ENCODE measurements at places on chromosomes 4 and X.

GRCh38 chr4:7759216-7759615, 180.4 kb downstream of the AFAP1 start:
- DNase-seq: no peak

DNA sequence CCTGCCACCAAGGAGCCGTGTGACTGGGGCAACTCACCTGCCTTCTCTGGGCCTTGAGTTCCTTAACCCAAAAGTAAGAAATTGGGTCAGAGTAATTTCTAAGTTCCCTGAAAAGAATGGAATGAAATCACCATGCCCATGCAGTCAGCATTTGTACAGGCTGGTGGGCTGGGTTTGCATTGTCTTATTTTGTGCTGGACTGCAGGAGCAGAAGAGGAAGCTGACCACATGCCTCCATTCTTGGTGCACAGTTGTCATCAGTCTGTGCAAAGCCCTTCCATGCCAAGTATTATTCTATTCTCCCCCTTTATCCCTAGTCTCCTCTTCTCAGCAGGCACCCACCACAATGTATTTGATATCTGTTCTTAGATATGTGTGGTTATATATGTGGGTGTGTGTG, 56.3 kb downstream of the FHDC1 start:
- no peak for DNase-seq

GRCh38 chr4:87260477-87260876, 40.1 kb upstream of the KLHL8 start:
- DNase-seq: no peak

DNA sequence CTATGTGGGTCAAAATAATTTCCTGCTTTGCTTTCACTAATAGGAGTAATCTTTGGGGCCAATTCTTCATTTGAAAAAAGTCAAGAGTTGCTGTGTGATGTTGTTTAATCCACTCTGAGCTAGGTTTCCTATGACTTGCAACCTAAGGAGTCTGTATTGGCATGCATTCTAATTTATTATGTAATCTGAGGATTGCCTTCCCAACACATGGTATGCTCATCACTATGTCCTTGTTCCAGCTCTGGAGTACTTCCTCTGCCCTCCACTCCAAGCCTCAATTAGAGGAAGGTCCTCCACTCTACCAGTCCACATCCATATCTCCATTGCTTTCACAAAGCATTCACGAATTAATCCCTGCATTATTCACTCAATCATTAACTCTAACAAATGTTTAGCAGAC, 56.1 kb downstream of the PPP3CA start:
- DNase-seq: no peak

GRCh38 chr4:174674305-174674840, 152.1 kb upstream of the HPGD start:
- DNase-seq: no peak

GRCh38 chr4:173381610-173382009, 10.9 kb downstream of the SAP30 start:
- no peak for DNase-seq

GRCh38 chr4:18938343-18939099, 917.0 kb upstream of the LCORL start:
- DNase-seq: no peak

DNA sequence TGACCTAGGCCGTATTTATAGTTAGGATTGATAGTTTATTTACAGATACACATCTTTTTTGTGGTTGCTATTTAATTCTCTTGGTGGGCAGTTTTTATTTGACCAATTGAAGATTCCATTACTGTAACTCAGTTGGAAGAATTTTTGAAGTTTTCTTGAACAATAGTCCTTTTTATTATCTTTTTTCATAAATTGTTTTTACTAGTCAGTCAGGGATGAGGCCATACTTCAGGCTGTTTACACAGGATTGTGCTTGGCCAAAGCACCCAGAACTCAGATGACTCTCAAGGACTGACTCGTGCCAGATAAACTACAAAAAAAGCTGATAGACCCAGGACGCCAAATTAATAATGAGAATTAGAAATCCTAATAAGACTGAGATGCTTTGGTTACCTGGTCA, 7.0 kb downstream of the HERC3 start:
- no peak for DNase-seq

- peak; percentile 42 for DNase-seq
These were observed 42.7 kb upstream of the PHEX start for GRCh38 chrX:21989384-21989783.

DNA sequence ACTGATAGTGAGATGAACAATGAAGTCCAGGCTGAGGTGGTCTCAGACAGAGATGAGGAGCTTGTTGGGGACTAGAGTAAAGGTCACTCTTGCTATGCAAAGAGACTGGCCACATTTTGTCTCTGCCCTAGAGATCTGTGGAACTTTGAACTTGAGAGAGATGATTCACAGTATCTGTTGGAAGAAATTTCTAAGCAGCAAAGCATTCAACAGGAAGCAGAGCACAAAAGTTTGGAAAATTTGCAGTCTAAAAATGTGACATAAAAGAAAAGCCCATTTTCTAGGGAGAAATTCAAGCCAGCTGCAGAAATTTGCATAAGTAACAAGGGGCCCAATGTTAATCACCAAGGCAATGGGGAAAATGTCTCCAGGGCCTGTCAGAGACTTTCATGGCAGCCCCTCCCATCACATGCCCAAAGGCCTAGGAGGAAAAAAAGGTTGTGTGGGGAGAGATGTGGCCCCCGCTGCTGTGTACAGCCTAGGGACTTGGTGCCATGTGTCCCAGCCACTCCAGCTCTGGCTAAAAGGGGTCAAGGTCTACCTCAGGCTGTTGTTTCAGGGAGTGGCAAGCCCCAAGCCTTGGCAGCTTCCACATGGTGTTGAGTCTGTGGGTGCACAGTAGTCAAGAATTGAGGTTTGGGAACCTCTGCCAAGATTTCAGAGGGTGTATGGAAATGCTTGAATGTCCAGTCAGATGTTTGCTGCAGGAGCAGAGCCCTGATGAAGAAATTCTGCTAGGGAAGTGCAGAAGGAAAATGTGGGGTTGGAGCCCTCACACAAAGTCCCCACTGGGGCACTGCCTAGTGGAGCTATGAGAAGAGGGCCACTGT, 262.8 kb downstream of the DKK2 start:
- DNase-seq: no peak

DNA sequence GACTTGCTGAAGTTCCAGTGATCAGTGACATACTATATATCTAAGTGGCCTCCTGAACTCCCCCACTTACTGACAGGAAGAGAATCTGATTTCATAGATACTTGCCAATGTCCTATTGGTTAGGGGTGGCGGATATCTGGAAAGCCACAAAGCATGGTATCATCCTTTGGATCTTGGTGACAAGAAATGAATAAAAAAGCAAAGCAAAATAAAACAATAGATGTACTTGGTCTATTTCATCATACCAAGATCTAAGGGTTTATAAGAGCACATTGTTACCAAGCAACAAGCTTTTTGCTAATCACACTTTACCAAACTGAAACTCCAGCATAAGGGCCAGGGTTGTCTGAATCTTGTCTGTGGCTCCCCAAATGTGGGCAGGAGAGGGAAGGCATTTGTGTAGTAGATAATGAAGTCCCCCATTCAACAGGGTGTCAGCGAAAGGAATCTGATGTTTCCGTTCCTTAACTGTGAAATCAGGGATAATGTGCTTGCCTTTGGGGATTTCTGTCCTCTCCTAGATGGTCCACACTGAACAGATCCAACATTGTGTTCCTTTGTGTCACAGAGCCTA, 125.0 kb upstream of the SMIM10 start:
- no peak for DNase-seq

GRCh38 chr4:67687636-67688035, 13.3 kb downstream of the UBA6 start:
- no peak for DNase-seq

- DNase-seq: no peak
These were observed 40.2 kb upstream of the ZNF81 start for GRCh38 chrX:47796433-47796906.

DNA sequence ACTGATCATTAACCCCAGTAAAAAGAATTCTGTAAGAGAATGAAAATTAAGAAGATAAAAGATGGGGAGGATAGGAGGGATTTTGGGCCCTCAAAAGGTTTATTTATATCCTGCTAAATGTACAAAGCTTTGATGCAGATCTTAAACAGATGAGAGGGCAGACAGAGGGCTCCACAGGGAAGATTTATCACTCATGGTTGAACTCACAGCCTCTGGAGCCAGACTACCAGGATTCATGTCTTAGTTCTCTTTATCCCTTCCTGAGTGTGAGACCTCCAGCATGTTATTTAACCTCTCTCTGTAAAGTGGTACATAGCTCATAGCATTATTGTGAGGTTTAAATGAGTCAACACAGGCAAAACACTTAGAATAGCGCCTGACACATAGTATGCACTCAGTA, 74.4 kb downstream of the SOWAHB start:
- DNase-seq: no peak

- no peak for DNase-seq
These were observed 1237.1 kb downstream of the PCDH19 start for GRCh38 chrX:99172958-99173357.

GRCh38 chr4:107351196-107351595, 315.1 kb upstream of the DKK2 start:
- no peak for DNase-seq

GRCh38 chrX:148070504-148070877, 89.4 kb downstream of the FMR1NB start:
- no peak for DNase-seq

- DNase-seq: no peak
These were observed 26.4 kb downstream of the MOSPD2 start for GRCh38 chrX:14899607-14900006.

DNA sequence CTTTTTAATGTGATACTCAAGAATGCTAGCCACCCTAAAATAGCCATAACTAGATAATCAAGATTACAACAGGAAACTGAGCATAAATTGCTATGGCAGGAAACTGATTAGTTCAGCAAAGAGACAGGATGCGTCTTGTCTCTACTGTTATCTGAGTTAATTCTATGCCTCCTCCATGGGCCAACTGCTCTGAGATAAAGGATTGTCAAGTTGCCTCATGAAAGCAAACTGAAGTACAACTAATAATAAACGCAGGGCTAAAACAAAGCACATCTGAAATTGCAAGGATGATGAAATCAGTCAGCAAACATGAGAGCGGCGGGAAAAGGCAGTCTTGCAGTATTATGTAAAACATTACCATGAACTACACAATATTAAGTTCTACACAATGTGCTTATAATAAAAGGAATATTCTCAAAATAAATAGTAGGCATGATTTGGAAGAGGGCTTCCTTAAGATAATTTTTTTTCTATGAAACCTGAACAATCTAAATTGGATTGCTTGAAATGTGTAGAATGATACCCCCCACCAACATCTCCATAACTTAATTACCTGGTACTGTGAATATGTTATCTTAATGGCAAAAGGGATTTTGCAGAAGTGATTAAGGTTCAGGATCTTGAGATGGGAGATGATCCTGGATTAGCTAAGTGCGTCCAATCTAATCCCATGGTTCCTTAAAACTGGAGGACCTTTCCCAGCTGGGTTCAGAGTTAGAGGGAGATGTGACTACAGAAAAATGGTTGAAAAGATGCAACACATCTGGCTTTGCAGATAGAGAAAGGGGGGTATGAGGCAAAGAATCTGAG, 65.9 kb downstream of the ANTXR2 start:
- DNase-seq: no peak

GRCh38 chrX:123504047-123504446, 228.8 kb downstream of the THOC2 start:
- no peak for DNase-seq

DNA sequence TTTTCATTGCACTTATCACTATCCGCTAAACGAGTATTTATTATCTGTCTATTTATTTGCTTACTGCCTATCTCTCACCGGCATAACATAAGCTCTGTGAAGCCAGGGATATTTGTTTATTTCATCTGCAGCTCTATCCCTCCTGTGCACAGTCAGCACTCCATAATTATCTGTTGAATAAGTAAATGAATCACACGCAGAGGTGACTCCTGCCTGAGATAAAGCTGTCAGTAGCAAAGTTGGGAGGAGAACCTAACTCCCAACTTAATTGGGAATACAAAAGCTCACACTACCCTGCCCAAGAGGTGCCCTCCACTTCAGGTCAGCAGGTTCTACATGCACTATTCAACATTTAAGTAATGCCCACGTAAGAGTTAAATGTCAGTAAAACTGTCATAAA, 85.7 kb downstream of the CORIN start:
- no peak for DNase-seq

- no peak for DNase-seq
These were observed 21.4 kb upstream of the CENPU start for GRCh38 chr4:184755278-184755677.

DNA sequence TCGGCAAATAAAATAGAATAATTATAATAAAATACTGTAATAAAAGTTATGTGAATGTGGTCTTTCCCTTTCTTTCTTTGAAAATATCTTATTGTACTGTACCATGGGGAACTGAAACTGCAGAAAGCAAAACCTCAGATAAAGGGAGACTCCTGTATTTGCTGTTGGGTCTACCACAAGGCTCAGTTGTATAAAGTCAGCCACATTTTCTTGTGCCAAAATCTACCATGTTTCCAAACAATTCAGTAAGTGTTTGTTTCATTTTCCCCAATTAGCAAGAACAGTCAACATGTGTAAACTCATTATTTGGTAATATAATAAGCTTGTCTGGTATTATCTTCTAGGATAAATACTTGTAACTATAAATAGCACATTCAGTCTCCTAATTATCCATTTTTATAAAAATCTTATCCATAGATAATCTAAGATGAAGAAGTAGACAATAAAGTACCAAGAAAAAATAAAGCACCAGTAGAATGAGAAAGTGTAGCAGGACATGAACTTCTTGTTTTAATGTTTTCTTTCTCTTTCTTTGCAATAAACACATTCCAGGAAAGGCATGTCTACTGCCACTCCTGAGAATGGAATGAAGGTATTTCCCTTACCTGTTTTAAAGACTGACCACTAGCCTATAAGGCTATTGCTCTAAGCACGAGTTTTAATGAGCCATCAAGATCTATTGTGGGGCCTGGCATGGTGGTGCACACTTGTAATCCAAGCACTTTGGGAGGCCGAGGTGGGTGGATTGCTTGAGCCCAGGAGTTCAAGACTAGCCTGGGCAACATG, 15.0 kb upstream of the OTUD4 start:
- no peak for DNase-seq

GRCh38 chrX:70455366-70456202, 10.9 kb downstream of the DLG3 start:
- no peak for DNase-seq

DNA sequence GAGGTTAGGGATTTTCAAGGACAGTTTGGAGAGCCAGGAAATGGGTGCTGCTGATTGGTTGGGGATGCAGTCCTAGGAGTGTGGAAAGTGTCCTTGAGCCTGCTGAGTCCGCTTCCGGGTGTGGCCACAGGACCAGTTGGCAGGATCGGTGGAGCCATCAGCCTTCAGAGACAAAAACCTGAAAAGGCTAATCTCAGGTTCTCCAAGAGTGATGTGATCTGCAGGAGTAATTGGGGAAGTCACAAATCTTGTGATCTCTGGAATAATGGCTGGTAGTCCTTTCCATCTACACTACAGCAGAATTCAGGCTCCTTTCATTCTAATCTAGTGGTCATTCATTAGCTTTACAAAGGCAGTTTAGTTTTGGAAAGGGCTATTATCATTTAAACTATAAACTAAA, 55.9 kb upstream of the BMP2K start:
- DNase-seq: no peak

- no peak for DNase-seq
These were observed 29.7 kb downstream of the BCOR start for GRCh38 chrX:40068048-40068447.

GRCh38 chr4:159366966-159367780, 264.3 kb downstream of the RAPGEF2 start:
- DNase-seq: no peak

Measured in stimulated activated naive B cell treated with anti-CD40 and anti-IgM and Interleukin-4, amounts not matched to agents 10 μg/mL and 1 μg/mL and 100 μg/mL, for 72 hours (primary cell).